ENCODE measurements at places on chromosomes 12 and 14.

DNA sequence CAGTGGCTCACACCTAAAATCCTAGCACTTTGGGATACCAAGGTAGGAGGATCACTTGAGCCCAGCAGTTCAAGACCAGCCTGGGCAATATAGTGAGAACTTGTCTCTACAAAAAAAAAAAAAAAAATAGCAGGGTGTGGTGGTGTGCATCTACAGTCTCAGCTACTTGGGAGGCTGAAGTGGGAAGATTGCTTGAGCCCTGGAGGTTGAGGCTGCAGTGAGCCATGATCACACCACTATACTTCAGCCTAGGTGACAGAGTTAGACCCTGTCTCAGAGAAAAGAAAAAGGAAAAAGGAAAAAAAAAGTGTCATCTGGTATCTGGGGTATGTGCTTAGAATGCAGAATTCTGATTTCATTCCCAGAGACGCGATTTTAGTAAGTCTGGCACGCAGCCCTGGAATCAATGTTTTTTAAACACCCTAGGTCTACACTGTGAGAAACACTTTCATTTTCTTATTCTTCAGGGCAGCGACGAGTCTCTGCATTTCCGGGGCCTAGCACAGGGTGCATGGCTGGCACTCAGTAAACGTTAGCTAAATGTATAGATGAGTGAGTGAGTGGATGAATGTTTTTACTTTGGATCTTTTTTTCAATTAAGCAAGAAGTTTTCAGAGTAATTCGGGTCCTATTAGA lies 243.8 kb upstream of the PWP1 start:
- DNase-seq, result no peak

DNA sequence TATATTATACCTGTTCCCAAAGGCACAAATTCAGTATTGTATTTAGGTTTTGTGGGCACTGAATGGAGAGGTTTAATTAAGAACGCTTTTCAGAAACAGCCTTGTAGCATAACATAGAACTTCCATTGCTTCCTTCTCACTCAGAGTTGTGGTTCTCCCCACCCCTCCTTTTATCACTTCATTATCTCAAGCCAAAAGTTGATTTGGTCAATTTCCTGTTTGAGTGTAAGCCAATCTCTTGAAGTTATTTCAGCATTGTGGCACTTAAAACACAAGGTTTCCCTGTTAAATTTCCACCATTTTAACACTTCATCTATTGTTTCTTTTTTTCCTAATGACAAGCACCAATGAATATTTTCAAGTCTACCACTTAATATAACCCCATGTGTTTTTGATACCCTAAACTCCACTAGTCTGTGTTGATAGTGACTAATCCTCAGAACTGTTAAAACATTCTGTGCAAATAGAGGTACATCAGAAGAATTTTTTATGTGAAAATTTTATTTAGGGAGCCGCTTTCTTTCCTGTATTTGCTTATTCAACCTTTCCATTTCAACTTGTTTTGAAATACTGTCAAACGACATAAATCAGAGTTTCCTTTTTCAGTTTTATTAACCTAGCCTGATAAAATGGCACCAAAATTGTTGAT lies 340.1 kb downstream of the BCAT1 start:
- no peak for DNase-seq

- no peak for DNase-seq
Measured at GRCh38 chr14:70013271-70013873, 134.2 kb downstream of the SMOC1 start.

DNA sequence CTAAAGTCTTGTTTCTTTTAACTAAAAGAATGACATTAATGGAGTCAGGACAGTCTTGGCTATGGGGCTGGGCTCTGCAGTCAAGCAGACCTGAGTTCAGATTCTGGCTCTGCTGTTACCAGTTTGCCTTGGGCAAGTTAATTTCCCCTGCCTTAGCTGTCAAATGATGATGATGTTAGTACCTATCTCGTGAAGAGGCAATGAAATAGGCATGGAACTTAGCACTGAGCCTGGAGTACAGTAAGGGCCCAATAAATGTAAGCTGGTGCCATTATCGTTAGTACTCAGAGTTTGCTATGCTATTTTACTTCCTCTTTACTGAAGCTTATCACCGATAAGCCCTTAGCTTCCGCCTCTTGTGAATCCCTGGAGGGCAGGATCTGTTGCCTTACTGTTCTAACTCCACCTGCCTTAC lies 8.5 kb downstream of the FBXW8 start:
- DNase-seq, result no peak

GRCh38 chr12:88388566-88389540 lies 191.4 kb downstream of the KITLG start:
- no peak for DNase-seq

DNA sequence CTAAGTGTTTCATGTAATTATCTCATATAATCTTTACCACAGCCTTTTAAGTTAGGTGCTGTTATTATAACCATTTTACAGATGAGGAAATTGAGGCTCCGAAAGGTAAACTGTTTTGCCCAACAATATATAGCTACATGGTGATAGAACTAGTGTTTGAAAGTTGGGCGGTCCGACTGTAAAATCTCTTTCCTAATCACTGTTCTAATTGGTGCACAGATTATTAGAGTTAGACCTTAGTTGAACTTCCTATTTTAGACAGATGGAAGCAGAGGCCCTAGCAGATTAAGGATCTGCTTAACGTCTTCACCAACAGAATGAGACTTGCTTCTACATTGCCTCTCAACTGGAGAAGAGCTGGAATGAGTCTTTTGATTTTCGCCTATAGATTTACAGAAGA lies 30.0 kb upstream of the DUSP6 start:
- no peak for DNase-seq
